ENCODE measurements at places on chromosomes 2 and 18.

GRCh38 chr2:230905448-230906421 lies 19.3 kb downstream of the GPR55 start:
- peak; percentile 84 for DNase-seq

GRCh38 chr2:218026676-218027425 lies 24.1 kb upstream of the TNS1 start:
- DNase-seq, result no peak

DNA sequence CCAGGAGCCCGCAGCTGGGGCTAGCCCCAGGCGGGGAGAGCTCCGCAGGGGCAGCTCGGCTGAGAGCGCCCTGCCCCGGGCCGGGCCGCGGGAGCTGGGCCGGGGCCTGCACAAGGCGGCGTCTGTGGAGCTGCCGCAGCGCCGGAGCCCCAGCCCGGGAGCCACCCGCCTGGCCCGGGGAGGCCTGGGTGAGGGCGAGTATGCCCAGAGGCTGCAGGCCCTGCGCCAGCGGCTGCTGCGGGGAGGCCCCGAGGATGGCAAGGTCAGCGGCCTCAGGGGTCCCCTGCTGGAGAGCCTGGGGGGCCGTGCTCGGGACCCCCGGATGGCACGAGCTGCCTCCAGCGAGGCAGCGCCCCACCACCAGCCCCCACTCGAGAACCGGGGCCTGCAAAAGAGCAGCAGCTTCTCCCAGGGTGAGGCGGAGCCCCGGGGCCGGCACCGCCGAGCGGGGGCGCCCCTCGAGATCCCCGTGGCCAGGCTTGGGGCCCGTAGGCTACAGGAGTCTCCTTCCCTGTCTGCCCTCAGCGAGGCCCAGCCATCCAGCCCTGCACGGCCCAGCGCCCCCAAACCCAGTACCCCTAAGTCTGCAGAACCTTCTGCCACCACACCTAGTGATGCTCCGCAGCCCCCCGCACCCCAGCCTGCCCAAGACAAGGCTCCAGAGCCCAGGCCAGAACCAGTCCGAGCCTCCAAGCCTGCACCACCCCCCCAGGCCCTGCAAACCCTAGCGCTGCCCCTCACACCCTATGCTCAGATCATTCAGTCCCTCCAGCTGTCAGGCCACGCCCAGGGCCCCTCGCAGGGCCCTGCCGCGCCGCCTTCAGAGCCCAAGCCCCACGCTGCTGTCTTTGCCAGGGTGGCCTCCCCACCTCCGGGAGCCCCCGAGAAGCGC lies 15.0 kb upstream of the GMPPA start:
- no peak for DNase-seq

DNA sequence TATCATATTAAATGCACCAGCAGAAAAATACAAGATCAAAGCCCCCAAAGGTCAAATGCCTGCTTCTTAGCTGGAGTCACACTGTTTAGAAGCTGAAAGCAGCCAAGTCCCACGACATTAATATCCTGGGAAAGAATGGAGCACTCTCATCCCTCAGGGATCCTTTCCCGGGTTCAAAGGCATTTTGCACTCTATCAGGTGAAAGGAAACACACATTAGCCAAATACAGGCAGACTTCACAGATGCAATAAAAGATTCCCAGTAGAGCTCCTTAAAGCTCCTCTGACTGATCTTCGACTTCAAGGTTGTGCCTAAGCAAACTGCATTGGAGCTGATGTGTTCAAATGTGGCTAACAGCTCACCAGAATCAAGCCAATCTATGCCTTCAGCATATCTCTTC lies 158.4 kb downstream of the RNF152 start:
- DNase-seq, result no peak

DNA sequence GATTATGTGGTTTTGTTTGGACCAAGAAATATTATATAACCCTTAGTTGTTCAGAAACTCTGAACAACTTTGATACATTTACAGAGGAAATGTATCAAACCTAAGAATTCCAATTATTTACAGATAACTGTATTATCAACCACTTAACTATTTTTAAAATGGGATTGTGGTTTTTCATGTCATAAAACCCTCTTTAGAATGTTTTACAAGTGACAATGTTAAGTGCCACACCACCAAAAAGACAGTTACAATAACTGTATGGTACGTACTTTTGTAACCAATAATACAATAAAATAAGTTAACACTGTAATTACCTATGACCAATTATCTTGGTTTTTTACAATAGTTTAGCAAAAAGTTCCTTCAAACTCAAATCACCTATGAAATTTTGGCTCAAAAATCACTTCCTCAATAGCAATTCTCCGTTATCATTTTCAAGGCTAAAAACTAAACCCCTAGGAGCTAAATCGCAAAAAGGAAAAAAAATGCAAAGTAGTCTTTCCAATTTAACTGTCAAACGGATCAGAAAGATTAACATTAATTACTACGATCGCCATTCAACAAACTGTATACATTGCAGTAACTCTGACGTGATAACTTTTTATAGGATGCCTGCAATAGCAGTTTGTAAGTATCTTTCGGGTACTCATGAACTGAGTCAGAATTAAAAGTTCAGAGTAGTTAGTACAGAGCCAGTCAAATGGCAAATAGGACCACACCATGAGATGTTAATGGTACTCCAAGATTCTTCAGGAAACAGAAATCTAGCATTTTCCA lies 1.5 kb downstream of the ROCK1 start:
- no peak for DNase-seq

All from activated T-cell treated with anti-CD3 and anti-CD28 coated beads for 48 hours (primary cell).